Progenitor cell of endocrine pancreas (in vitro differentiated cells): ENCODE measurements at places on chromosomes 4 and X.
A peak's percentile ranks its signal among the peaks of the same experiment; 100 is the strongest.

DNA sequence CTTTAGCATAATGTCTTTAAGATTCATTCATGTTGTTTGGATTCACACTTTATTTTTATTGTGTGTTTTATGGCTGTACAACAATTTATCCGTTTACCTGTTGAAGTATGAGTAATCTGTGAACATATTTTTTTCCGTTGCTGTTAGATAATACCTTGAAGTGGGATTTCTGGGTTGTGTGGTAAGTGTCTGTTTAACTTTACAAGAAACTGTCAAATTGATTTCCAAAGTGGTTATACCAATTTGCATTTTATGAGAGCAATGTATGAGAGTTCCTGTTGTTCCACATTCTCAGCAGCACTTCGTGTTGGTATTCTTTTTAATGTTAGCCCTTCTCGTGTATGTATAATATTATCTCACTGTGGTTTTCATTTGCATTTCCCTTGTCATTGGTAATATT lies 53.6 kb downstream of the USP53 start:
- no peak overlapping the region for H3K4me3 ChIP-seq
- H3K36me3 ChIP-seq, result peaks cover 16% of the 10 kb centered on the region
- DNase-seq, result no peak
- no peaks in the 10 kb centered on the region for H3K4me1 ChIP-seq
- H3K27me3 ChIP-seq, result no peaks in the 10 kb centered on the region
- H3K27ac ChIP-seq, result no peak overlapping the region

DNA sequence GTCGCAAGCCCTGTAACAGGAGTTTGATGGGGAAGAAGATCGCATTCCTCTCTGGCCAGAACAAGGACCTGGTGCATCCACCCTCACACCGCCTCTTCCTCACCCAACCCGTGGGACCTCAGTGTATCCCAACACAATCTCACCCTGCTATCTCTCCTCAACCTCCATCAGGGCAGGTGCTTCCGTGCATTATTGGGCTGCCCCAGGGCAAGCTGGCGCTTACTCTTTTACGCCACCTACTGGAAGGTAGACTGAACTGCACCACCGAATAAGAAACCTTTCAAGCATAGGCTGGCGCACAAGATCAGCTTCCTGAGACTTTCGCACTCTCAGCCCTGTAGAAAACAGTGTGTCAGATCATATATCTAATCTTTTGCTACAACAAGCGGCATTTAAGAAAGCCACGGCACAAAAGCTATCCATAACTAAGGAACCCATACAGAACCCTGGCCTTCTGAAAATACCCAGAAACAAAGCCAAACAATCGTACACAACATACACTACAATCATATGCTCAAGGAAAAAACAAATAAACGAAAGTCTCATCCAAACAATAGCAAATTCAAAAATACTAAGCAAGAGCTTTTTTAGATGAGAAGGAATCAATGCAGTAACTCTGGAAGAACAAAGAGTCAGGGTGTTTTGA lies 209.3 kb downstream of the UGT8 start:
- DNase-seq, result peak; percentile 11
- H3K27ac ChIP-seq, result no peak overlapping the region
- H3K27me3 ChIP-seq, result no peaks in the 10 kb centered on the region
- no peak overlapping the region for H3K4me3 ChIP-seq
- no peaks in the 10 kb centered on the region for H3K36me3 ChIP-seq

GRCh38 chr4:168269896-168270295 lies 48.7 kb downstream of the DDX60 start:
- no peaks in the 10 kb centered on the region for H3K36me3 ChIP-seq
- peaks cover 7% of the 10 kb centered on the region for H3K4me1 ChIP-seq
- H3K27ac ChIP-seq, result no peak overlapping the region
- no peaks in the 10 kb centered on the region for H3K27me3 ChIP-seq
- no peak overlapping the region for H3K4me3 ChIP-seq
- no peak for DNase-seq

DNA sequence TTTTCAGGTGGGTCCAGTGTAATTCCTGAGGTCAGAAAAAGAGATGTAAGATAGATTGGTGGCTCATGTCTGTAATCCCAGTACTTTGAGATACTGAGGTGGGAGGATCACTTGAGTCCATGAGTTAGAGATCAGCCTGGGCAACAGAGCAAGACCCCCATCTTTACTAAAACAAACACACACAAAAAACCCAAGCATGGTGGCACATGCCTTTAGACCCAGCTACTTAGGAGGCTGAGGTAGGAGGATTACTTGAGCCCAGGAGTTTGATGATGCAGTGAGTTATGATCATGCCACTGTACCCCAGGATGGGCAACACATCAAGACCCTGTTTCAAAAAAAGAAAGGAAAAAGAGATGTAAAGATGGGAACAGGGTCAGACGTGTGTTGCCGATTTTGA lies 857.4 kb upstream of the NDST4 start:
- H3K27ac ChIP-seq, result no peak overlapping the region
- no peaks in the 10 kb centered on the region for H3K27me3 ChIP-seq
- no peaks in the 10 kb centered on the region for H3K36me3 ChIP-seq

DNA sequence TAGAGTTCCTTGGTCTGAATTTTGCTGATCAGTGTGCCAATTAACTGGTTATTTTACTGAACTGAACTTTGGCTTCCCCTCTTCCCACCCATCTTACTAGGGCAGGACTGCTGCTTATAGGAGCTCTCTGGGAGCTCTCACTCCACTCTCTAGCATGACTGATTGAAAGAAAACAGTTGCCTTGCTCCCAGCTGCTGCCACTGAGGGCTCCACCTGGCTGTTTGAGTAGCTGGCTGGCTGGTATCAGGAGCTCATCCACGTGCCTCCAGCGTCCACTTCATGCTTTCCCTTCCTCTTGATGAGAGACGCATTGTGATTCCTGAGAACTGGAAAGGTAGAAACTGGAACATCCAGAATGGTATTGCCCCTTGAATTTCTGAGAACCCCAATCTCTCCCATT lies 73.0 kb upstream of the KLHL13 start:
- H3K27me3 ChIP-seq, result no peaks in the 10 kb centered on the region
- no peak overlapping the region for H3K4me3 ChIP-seq
- no peaks in the 10 kb centered on the region for H3K36me3 ChIP-seq
- DNase-seq, result no peak

- H3K27me3 ChIP-seq, result no peaks in the 10 kb centered on the region
- H3K36me3 ChIP-seq, result peaks cover 4% of the 10 kb centered on the region
- peaks cover 7% of the 10 kb centered on the region for H3K4me1 ChIP-seq
- H3K27ac ChIP-seq, result no peak overlapping the region
These were observed 14.8 kb downstream of the ELOVL6 start for GRCh38 chr4:110183643-110184042.

GRCh38 chr4:82865592-82865991 lies 25.4 kb downstream of the SEC31A start:
- peaks cover 39% of the 10 kb centered on the region for H3K36me3 ChIP-seq
- DNase-seq, result no peak
- no peak overlapping the region for H3K4me3 ChIP-seq
- H3K27me3 ChIP-seq, result no peaks in the 10 kb centered on the region
- no peaks in the 10 kb centered on the region for H3K4me1 ChIP-seq

DNA sequence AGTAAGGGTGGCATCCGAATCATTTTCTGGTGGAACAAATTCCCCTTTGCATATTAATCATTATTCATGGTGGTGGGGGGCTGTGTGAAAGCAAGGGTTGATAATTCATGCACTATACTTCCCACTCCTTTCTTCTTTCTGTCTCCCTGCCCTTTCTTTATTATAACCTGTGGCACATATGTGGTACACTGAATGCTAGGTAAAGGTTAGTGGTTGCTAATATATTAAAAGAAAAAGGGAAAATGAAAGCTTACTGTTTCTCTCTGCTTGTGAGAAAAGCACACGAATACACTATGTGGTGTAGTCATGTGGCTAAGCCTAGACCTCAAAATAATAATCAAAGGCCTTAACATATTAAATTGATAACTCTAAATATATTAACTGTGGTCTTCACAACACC lies 178.4 kb upstream of the RPS6KA3 start:
- DNase-seq, result no peak
- peaks cover 7% of the 10 kb centered on the region for H3K4me1 ChIP-seq

DNA sequence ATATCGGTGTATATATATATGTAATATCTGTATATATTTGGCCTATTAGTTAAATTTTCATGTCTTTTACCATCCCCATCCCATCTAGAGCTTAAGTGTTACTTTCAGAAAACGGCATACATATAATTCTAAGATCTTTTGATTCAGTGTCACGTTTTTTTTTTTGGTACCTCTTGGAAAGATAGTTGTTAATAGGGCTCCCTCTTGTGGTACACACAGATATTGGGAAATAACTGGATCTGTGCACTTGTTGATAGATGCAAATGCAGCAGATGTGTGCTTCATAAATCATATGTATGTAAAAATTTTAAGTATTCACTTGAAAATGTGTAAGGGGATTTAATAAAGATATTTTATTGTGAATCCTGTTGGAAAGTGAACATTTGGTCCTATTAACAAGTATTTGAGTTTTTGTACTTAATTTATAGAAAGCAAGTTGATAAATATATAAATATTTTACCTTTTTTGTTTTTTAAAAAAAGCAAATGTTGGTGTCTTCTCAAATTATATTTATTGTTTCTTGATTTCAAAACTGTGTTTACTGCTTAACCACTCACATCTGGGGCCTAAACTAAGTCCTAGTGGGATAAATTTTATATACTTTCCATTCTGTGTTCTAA lies 74.7 kb downstream of the PAQR3 start:
- peak overlapping the region; percentile 43 for H3K27ac ChIP-seq
- H3K27me3 ChIP-seq, result no peaks in the 10 kb centered on the region
- peaks cover 26% of the 10 kb centered on the region for H3K4me1 ChIP-seq

DNA sequence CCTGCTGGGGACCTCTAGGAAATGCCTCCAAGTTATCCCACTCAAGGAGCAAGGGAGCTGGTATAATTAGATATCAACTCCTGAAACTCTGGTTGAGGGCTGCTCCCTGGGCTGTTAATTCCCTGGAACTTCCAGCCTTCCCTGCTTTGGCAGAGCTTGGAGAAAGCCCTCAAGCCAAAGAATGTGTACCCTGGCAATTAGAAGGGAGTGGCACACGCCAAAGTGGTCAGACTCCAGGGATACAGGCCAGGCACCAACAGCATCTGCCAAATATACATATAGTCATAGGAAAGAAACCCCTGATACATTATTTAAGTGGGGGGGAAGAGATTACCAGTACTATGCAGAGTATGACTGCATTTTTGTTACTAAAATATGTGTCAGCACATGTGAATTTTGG lies 616.8 kb downstream of the BCOR start:
- no peak overlapping the region for H3K27ac ChIP-seq
- peaks cover 12% of the 10 kb centered on the region for H3K4me1 ChIP-seq
- no peak for DNase-seq
- no peaks in the 10 kb centered on the region for H3K36me3 ChIP-seq
- H3K4me3 ChIP-seq, result no peak overlapping the region

GRCh38 chr4:156732634-156733033 lies 239.0 kb downstream of the PDGFC start:
- peaks cover 4% of the 10 kb centered on the region for H3K36me3 ChIP-seq
- no peak for DNase-seq
- no peak overlapping the region for H3K27ac ChIP-seq
- H3K4me3 ChIP-seq, result no peak overlapping the region

GRCh38 chrX:123170546-123170945 lies 13.5 kb upstream of the GRIA3 start:
- H3K4me1 ChIP-seq, result peaks cover 16% of the 10 kb centered on the region
- no peaks in the 10 kb centered on the region for H3K36me3 ChIP-seq
- no peaks in the 10 kb centered on the region for H3K27me3 ChIP-seq
- DNase-seq, result no peak
- no peak overlapping the region for H3K4me3 ChIP-seq

DNA sequence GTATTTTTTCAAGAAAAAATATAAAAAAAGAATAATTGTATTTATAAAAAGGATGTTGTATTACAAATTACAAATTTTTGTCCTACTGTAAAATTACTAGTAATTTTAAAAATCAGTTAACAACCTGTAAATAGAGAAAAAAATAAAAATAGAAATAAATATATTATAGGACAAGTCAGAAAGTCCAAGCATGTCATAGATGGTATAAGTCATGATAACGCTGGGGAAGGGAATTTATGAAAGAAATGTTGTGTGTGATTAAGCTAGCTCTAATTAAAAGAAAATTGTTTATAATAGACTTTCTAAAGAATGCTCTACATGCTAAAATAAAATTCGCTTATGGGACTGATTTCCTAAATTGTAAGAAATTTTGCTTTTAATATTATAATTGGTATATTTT lies 2329.9 kb downstream of the ARAP2 start:
- no peak overlapping the region for H3K27ac ChIP-seq
- DNase-seq, result no peak
- H3K4me1 ChIP-seq, result no peaks in the 10 kb centered on the region
- H3K4me3 ChIP-seq, result no peak overlapping the region
- no peaks in the 10 kb centered on the region for H3K27me3 ChIP-seq

DNA sequence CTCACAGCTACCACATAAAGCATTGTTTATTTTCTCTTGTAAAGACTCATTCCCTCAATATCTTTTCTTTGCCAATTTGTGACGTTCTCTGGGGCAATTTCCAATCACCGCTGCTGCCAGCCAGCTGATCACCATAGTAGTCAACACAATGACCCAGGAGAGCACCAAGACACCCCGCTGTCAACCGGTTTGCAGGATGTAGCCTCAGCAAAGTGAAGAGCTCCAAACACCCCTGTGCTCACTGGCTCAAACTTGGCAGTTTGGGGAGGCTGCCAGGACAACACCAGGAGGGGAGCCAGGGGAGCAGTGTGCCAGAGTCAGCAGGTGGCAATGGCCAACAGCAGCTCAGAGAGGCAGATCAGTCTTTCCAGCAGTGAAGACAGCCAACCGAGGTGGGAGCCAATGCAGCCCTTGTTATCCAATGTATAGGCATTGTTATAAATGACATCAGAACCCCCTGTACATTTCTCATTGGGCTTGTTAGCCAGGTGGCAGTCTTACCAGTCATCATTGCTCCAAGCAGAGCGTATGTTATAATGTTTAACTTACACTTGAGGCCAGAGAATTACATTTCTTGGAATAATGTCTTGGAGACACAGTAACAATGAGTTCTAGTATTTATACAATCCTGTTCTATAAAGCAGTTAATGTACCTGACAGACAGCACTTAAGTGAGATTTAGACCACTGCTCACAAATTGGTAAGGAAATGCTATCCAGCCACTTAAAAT lies 274.9 kb upstream of the GK2 start:
- H3K27me3 ChIP-seq, result no peaks in the 10 kb centered on the region
- H3K36me3 ChIP-seq, result no peaks in the 10 kb centered on the region
- H3K4me3 ChIP-seq, result no peak overlapping the region
- H3K27ac ChIP-seq, result no peak overlapping the region
- no peak for DNase-seq

GRCh38 chr4:25531272-25531671 lies 124.4 kb upstream of the SLC34A2 start:
- H3K4me3 ChIP-seq, result no peak overlapping the region
- no peak overlapping the region for H3K27ac ChIP-seq
- peaks cover 16% of the 10 kb centered on the region for H3K4me1 ChIP-seq
- no peak for DNase-seq
- H3K27me3 ChIP-seq, result no peaks in the 10 kb centered on the region
